Right ventricle myocardium superior (tissue), 1 donor: ENCODE measurements at places on chromosomes 5 and 9. TPM values are rescaled to one million over a fixed set of nuclear protein-coding genes. Genes with fewer than 3 reads are reported as not detected.

GRCh38 chr5:31867219-31867618, 228.3 kb downstream of the PDZD2 start:
- no peak for DNase-seq

DNA sequence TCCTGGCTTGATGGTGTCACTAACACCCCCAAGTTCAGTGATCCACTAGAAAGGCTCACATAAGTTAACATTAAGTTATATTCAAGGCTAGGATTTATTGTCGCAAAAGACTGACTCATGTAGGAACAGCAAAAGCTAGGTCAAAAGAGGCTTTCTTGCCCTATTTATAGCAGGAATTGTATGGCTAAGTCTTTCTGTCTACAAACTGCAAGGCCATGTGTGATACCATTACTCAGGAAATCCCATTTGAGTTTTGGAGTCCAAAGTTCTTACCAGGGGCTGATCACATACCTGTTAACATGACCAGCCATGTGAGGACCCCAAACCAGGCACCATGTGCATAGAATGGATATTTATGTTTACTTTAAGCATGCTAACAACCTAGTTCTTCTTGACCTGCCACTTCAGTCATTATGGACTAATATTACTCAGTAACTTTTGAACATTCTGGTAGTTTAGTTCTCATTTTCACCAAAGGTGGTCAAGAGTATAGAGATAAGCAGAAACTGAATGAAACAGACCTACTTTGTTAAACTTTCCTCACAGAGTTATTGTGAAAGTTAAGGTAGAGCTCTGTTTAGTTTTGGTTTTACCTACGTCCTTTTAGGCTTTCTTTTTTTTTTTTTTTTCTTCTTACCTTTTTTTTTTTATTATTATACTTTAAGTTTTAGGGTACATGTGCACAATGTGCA, 281.1 kb downstream of the FER start:
- no peak for DNase-seq

- DNase-seq, result no peak
Measured at GRCh38 chr5:53366245-53366644, 114.2 kb upstream of the FST start.

- no peak for DNase-seq
Measured at GRCh38 chr5:93395971-93396379, 185.0 kb downstream of the NR2F1-AS1 start.

DNA sequence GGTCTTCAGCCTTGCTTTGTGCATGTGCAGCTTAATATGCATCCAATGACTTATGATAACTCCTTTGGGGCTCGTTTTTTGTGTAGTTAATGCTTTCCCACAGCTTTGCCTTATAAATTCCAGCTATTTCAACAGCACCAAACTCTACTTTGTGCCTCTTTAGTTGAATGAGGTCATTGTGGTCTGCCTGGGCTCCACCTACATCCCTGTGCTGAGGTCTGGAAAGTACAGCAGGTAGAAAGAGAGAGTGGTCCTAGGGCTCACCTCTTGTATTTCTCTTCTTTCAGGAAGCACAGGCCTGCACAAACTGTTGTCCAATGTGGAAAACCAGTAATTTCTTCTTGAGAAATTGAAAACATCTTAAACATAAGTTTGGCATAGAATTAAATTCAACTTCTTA, 167.2 kb downstream of the XRCC4 start:
- DNase-seq, result no peak

- no peak for DNase-seq
Measured at GRCh38 chr9:76812591-76812990, 48.4 kb downstream of the PCA3 start.

GRCh38 chr5:45542421-45542820, 153.8 kb downstream of the HCN1 start:
- no peak for DNase-seq

DNA sequence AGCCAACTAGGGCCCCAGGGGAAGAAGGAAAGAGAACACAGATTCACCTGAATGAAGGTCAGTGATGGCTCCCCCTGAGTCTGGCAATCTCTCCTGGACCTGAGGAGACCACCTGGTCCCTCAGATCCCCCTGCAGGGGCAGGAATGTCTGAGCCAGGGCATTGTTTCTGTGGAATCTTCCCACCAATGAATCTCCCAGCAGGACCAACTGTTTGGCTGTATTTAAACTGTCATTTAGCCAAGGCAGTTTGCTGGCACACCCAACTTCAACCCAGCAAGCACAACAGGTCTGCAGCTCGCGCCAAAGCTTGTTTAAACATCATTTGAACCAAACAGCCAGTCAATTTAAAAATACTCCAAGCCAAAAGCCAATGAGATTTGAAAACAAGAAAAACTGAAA, 92.6 kb downstream of the SH3TC2 start:
- peak; percentile 50 for DNase-seq

DNA sequence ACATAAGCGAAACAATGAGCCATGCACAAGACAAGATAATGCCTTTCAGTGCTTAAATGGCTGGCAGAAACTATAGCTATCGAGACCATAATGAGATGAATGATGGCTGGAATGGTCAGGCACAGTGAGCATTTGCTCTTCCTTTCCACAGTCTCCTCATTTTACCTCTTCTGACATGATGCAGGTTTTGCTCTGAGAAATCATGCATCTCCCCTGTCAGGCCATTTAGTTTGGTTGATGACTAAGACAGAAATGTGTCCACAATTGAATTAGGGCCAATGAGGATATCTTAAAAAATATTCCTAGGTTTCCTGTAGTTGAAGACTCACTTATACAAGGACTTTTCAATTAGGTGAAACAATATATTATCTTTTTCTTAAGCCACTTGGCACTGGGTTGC, 475.1 kb downstream of the TMEM232 start:
- DNase-seq, result no peak

The HIGD2A gene
- total RNA-seq, result 210 TPM

The MOB3B gene
- total RNA-seq, result 1.5 TPM

The OBP2B gene
- total RNA-seq, result not detected

The LCN1 gene
- total RNA-seq, result not detected

The F2R gene
- total RNA-seq, result 5.3 TPM

The FAM78A gene
- 55.7 TPM for total RNA-seq
